ENCODE measurements at places on chromosomes 13 and 19. TPM values are rescaled to one million over a fixed set of nuclear protein-coding genes. Genes with fewer than 3 reads are reported as not detected.

The STOML3 gene
- polyA plus RNA-seq: 0.35 TPM

The SERPINE3 gene
- polyA plus RNA-seq: 1.2 TPM

The ERICH4 gene
- polyA plus RNA-seq: 0.63 TPM

The GAPDHS gene
- not detected for polyA plus RNA-seq

The ZNF223 gene
- polyA plus RNA-seq: 13.2 TPM

The SYT5 gene
- polyA plus RNA-seq: 1.5 TPM

The FGF21 gene
- not detected for polyA plus RNA-seq

The GPR183 gene
- 11.1 TPM for polyA plus RNA-seq

The ZNF90 gene
- 37.3 TPM for polyA plus RNA-seq

The CADM4 gene
- 24.0 TPM for polyA plus RNA-seq

The ATP1A3 gene
- polyA plus RNA-seq: 0.86 TPM

- DNase-seq: peak; percentile 84
Measured at GRCh38 chr19:38304866-38305429, 897 bp downstream of the C19orf33 start.

DNA sequence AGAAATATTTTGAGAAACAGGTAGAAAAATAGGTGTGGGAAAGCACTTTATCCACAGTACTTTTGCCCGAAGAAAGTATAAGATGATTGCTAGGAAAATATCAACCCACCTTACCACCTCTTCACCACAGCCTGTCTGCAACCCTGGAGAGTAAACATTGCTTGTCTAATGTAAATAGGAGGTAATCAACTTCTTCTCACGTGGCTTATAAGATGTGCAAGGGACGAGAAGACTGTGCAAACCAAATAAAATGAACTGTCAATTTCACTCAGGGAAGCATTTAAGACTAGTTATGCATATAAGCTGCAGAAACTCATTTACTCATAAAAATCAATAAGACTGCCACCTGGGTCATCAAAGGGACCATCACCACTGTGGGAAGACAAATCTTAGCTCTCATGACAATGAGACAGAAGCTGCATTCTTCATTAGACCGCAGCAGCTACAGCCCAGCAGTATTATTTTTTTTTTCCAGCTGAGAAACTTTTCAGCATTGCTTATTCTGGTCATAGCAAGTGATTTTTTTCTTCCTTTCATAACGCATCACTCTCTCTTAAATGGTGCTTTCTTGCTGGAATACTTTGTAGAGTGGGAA is 807.7 kb upstream of the GPC6 start:
- no peak for DNase-seq

- DNase-seq: peak; percentile 94
Measured at GRCh38 chr13:102394158-102395053, 7.4 kb downstream of the FGF14 start.

GRCh38 chr19:35442091-35442490 is 6.0 kb upstream of the FFAR2 start:
- peak; percentile 83 for DNase-seq

- peak; percentile 59 for DNase-seq
Measured at GRCh38 chr13:46721054-46721453, 75.9 kb downstream of the ESD start.

- no peak for DNase-seq
Measured at GRCh38 chr13:48220592-48220980, 12.4 kb upstream of the ITM2B start.

- no peak for DNase-seq
Measured at GRCh38 chr13:41274881-41275280, 11.5 kb upstream of the MTRF1 start.

DNA sequence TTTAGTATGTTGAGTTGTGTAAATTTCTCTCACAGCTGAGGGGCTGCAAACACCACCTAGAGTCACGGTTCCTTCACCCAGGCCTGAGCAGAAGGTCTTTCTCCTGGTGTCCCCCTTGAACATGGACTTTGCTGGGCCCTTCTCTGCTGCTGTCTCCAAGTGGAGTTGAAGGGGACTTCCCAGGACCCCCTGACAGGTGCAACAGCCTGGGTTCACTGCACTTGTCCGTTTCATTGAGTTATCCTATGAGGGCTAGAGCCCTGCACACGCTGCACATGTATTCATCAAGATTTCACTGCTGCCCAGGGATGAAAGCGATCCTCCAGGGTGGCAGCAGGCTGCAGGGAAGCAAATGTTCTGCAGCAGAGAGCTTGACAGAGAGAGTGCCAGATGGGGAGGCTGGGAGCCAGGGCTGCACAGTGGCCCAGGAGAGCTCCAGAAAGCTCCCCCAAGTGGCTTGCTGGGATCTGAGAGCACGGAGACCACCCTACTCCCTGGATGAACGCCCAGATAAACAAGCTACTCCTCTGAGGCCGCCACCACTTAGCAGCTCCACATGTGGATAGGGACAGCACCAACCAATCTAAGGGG is 10.3 kb downstream of the TMEM272 start:
- DNase-seq: peak; percentile 24

DNA sequence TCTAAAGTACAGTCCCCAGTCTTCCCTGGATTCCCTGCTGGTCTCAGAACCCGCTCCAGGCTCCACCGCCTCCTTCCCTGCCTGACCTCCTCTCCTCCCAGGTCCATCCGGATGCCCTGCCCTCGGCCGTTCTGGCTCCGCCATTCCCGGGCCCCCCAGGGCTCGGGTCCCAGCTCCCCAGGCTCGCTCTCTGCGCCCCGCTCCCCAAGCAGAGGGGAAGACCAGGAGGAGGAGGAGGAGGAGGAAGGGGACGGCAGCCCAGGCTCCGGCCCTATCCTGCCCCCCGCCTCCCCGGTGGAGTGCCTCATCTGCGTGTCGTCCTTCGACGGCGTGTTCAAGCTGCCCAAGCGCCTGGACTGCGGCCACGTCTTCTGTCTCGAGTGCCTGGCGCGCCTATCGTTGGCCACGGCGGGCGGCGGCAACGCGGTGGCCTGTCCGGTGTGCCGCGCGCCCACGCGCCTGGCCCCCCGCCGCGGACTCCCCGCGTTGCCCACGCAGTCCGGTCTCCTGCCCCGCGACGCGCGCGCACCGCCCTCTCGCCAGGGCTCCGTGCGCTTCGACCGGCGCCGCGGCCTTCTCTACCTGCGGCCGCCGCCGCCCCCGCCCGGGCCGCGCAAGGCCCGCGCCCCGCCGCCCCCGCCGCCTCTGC is 647 bp downstream of the RNF225 start:
- DNase-seq: no peak

GRCh38 chr13:42367831-42368230 is 95.9 kb downstream of the AKAP11 start:
- DNase-seq: no peak

GRCh38 chr19:38551450-38551813 is 66.3 kb downstream of the MAP4K1 start:
- DNase-seq: no peak

GRCh38 chr13:93882086-93882651 is 597.3 kb downstream of the DCT start:
- DNase-seq: no peak

DNA sequence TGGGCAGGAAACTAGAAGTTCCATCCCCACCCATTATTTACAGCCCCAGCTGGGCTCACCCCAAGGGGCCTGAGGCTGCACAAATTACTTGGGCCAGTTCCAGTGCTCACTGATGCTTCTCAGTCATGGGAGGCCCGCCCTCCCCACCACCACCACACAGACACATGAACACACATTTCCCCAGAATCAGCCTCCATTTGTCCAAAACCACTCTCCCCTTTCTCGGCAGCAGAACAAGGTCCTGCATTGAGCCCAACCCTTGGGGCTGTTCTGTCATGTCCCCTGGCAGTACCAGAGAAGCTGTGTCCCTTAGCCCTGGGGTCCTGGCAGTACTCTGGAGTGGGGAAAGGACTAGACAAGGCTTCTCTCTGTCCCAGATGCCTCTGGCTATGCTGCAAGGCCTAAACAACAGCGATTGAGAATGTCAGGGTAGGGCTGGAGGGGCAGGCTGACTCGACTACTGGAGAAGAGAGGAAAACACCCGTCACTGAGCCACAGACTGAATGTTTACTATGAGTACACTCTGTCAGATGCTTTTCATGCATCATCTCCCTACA is 21.8 kb downstream of the SAMD4B start:
- DNase-seq: no peak

- DNase-seq: no peak
Measured at GRCh38 chr13:38950987-38951386, 39.6 kb downstream of the STOML3 start.

DNA sequence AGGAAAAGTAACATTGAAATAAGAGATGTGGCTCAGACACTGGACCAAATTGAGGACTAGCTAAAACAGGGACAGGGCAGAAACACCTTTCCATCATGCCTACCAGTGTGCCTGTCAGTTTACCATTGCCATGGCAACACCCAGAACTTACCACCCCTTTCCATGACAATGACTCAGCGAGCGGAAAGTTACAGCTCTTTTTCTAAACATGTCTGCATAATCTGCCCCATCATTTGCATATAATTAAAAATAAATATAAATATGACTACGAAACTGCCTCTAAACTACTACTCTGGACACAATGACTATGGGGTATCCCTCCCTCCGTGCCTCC is 96.0 kb downstream of the UBL3 start:
- no peak for DNase-seq

DNA sequence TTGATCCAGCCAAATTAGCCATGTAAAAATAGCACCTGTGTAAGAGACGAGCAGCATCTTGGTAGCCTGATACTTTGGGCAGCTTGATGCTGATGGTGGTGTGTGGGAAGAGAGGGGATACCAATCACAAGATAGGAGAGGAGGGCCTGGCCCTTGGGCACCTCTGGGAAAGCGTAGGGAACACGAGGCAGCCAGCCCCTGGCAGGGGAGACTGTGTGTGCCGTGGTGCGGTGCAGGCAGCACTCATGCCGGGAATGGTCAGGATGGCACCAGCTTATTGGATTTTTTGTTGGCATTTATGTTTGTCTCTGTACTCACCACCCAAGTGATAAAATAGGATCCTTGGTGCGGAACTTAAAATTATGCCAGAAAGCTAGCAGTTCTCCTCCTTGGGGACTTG is 10.2 kb downstream of the SIGLEC8 start:
- no peak for DNase-seq

GRCh38 chr13:84946192-84946591 is 853.0 kb downstream of the SLITRK6 start:
- no peak for DNase-seq

DNA sequence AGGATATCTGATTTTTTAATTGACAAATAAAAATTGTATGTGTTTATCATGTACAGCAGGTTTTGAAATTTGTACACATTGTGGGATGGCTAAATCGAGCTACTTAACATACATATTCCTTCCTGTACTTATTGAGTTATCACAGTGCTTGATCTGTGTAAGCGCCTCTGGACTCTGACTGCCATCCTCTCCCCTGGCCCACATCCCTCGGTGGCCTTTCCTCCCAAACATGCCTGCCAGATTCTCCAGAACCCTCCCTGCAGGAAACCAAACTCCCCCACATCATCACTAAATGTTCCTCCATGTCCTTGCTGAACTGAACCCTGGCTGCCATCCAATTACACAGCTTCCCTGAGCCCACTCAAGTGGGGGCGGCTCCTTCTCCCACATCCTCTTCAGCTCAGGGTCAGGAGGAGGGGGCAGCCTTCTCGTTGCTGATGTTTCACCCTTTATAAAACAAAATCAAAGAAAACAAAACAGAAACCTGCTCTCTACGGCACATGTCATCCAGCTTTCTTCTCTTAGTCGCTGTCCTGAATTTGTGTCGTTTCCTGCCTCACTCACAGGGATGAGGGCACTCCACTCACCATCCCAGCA is 97.1 kb upstream of the SPATA13 start:
- no peak for DNase-seq

DNA sequence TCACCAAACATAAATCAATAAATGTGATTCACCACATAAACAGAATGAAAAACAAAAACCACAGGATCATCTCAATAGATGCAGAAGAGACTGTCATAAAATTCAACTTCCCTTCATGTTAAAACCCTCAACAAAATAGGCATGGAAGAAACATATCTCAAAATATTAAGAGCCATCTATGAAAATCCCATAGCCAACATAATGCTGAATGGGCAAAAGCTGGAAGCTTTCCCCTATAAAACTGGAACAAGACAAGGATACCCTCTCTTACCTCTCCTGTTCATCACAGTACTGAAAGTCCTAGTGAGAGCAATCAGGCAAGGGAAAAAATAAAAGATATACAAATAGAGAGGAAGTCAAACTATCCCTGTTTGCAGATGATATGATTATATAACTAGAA is 806.1 kb upstream of the MIR17HG start:
- DNase-seq: no peak

DNA sequence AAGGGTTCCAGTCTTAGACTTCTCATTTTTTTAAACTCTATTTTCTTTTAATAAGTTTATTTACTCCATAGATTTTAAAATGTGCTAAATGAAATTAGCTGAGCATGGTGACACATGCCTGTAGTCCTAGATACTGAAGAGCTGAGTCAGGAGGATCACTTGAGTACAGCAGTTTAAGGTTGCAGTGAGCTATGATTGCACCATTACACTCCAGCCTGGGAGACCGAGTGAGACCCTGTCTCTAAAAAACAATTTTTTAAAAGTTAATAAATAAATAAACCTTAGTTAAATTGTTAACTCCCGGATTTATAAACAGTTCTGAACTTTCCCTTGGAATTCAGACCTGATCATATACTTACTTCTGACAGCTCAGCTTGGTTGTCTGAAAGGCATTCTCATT is 32.5 kb downstream of the PCDH20 start:
- DNase-seq: no peak

GRCh38 chr13:43883631-43884030 is 3.9 kb downstream of the LACC1 start:
- DNase-seq: no peak

DNA sequence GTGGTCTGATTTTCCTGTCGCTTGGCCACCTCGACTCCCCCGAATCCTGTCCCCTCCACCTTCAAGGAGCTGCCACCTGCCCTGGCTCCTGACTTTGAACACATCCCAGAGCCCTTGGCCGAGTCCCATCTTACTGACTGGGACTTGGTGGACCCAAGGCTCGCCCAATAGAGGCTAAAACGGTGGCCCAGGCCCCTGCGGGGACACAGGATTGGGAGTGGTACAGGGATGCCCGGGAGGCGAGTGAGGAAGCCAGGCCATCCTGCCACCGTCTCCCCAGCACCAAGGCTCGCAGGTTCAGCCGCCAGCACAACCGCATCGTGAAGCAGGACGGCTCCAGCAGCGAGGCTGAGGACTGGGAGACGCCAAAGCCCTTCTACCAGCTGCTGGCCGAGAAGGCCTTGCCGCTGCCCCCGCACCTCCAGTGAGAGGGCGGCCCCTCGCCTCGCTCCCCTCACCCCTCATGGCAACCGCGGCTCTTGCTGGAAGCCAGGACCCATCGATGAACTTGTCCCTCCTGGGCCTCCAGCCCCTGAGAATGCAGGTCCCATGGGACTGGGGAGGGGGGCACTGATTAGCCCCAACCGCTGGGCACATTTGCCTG is 5.3 kb downstream of the SIX5 start:
- DNase-seq: no peak

- peak; percentile 84 for DNase-seq
Measured at GRCh38 chr19:53912653-53913052, 3.6 kb downstream of the CACNG7 start.

All from left lung (tissue), 14 donors.